ENCODE measurements at places on chromosomes 13 and 19.

DNA sequence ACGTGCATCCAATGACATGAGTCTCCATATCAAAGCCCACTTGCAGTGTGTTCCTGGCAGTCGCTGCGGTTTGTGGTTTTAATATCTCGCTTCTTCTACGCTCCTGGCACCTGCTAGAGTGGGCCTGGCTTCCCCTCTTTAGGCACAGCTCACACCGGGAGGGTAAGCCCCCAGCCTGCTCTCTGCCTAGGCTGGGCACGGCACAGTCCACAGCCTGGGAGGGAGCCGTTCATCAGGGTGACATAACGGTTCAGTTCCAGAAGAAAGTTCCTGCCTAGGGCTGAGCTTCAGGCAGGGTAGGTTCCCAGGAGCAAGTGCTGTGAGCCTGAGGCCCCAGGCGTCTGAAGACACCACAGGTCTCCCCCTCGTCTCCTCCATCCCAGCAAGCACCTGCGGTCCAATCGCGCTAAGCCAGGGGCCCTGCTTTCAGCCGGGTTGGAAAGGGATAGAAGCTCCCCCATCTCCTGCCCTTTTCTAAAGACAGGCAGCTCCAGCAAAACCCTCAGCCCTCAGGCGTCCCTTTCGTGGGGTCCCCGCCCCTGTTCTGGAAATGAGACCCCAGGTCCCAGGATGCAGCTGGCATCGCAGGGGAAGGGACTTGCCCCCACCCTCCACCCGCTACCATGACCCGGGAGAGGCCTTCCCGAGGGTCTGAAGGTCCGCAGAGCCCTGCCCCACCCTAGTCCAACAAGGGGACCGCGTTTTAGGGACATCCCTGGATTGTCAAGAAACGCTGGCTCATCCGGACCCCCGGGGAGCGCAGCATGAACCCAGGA is 121.6 kb upstream of the ZNF507 start:
- DNase-seq = no peak

GRCh38 chr19:43532571-43532961 is 422 bp upstream of the ZNF575 start:
- no peak for DNase-seq

DNA sequence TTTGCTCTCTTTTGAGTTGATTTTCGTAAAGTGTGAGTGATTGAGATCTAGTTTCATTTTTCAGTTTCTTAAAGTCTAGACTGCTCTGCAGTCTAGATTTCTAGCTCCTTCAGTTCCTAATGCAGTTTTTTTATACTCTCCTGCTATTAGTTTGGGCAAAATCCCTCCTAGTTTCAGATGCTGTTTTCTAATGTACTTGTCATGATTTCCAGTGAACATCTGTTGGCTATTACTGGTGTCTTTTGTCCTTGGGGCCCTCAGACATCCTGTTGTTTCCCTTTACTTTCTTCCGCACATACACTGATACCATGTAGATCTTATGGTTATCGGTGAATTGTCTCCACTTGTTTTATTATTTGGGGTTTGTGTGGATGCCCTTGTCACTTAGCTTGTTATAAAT is 292.1 kb downstream of the TDRD3 start:
- no peak for DNase-seq

DNA sequence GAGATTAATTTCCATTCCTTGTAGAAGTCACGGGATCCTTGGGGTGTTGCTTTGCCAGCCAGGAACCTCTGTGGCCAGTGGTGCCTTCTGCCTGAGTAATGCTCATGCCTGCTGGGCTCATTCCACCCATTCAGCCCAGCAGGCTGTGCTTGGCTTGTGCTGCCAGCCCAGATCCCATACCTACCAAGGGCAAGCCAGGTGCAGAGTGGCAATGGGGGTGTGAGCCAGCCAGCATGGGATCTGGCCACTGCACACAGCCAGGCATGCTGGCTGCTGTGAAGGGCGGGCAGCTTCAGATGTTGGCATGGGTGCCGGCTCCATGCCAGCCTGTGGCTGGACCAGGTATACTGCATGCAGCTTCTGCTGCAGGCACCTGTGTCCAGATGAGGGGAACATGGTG is 42.5 kb downstream of the WDFY2 start:
- DNase-seq = peak; percentile 56

DNA sequence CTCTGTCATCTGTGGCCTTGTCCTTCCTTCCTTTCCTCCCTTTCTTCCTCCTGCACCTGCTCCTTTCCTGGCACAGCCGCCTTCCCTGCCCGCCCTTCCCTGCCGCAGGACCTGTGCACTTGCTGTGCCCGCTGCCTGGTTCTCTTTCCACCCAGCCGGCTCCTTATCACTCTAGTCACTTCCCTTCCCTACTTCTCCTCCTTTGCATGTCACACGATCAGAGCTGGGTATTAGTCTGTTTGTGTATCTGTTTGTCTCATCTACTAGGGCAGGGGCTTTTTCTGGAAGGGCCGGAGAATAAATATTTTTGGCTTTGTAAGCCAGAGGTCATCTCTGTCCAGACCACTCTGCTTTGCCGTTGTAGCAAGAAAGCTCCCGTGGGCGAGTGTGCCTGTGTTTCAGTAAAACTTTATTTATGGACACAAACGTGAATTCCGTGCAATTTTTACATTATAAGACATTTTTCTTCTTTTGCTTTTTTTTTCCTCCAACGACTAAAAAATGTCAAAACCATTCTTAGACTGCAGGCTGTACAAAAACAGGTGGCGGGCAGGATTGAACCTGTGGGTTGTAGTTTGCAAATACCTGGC is 6.1 kb downstream of the KDM4B start:
- no peak for DNase-seq

DNA sequence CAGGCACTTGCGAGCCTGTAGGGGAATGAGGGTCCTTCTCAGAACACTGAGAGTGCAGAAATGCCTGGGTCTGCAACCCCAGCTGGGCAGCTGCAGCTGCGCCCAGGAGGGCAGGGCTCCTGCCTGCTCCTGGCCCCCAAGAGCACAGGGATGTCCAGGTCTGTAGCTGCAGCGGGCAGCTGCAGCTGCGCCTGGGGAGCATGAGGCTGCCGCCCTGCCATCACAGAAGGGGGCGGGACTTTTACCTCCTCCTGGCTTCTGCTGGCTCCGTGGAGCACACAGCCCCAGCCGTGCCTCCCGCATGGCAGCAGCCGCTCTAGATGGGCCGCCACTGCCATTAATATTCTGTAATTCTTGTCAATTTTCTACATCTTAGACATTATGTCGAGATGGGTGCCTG is 17.8 kb downstream of the CPB2 start:
- DNase-seq = no peak

DNA sequence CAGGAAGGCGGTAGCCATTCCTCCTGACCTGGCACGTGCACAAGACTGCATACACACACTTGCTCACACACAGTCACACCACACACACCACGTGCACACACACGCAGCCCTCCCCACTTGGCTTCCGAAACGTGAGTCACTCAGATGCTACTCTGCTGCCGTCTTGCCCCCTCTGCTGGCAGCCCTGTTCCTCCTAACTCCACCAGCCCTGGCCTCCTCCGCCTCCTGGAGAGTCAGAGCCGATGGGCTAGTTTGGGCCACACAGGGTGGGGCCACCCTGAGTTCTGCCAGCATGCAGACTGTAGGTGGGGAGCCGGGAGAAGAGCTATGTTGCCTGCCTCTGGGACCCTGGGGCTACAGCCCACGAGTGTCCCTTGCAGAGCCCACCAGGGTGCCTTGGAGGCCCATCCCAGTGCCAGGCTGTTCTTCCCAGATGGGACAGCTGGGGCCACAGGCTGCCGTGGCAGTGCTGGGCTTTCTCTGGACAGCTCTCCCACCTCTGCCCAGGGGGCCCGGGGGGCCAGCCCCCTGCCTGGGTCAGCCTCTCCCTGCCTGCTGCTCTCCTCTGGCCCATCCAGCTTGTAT is 12.1 kb downstream of the PIN1 start:
- peak; percentile 38 for DNase-seq

GRCh38 chr19:10686661-10687517 is 14.3 kb upstream of the QTRT1 start:
- DNase-seq = no peak

DNA sequence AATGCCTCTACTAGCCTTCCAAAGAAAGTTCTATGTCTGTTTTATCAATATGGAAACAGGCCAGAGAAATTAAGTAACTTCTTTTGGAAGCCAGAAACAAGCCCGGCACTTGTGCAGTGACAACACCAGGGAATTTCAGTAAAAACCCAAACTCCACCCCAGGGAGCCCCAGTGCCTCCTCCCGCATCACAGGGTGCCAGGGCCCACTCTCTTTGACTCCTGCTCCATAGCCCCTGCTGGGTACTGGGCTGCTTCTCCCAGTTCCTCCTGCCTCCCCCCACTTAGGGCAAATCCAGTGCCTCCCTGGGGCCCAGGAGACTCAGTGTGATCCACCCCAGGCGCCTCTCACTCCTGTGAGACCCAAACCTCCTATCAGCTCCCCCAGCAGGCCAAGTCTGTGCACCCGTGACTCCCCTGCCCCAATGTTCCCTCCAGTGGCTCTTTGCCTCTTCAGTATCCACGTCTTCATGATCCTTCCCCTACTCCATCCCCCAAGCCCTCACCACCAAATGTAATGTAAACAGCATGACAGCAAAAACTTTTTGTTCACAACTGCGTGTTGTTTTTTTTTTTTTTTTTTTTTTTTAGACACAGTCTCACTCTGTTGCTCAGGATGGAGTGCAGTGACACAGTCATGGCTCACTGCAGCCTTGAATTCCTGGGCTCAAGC is 2.3 kb upstream of the FFAR3 start:
- DNase-seq = no peak

GRCh38 chr13:108495646-108496361 is 133.6 kb upstream of the MYO16 start:
- no peak for DNase-seq

- no peak for DNase-seq
These were observed 482.8 kb downstream of the SLITRK5 start for GRCh38 chr13:88154001-88154400.

GRCh38 chr19:5738423-5738822 is 18.0 kb downstream of the CATSPERD start:
- DNase-seq = peak; percentile 77

- DNase-seq = no peak
These were observed 351.5 kb downstream of the KLF12 start for GRCh38 chr13:73782450-73783449.

- DNase-seq = no peak
These were observed 58.2 kb upstream of the USE1 start for GRCh38 chr19:17156947-17157302.

DNA sequence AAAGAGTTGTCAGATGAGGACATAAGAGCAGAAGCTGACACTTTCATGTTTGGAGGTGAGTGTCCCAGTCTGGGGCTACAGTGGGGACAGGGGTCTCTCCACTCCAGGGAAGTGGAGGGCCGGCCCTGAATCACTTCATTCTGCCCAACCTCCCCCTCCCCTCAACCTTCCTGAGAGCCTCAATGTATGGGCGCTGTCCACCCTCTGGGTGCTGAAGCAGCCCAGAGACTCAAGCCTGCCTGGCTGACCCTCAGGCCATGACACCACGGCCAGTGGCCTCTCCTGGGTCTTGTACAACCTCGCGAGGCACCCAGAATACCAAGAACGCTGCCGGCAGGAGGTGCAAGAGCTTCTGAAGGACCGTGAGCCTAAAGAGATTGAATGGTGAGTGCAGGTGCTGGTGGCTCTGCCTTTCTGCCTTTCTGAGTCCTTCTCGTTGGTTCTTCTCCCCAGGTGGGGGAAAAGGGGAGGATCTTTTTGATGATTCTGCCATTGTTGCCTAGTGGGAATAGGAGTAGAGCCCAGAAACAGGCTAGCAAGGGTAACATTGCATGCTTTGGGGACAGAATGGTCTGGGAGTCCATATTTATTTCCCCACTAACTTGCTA is 8.8 kb downstream of the CYP4F8 start:
- DNase-seq = no peak

GRCh38 chr13:71374471-71375049 is 492.4 kb downstream of the DACH1 start:
- no peak for DNase-seq

DNA sequence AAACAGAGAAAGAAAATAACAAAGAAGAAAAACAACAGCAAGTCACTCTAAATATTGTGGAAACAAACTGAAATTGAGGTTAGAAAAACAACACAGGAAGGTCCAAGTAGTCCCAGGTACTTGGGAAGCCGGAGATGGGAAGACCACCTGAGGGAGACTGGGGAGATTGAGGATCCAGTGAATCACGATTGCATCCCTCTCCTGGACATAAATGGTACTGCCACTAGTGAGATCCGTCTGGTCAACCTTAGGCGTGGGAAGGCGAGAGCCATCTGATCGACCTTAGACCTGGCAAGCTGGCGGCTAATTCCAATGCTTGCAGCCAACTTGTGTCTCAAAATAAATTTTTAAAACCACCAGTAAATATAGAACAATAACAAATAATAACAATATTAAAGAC is 81.9 kb downstream of the ZNF726 start:
- no peak for DNase-seq

GRCh38 chr19:42150911-42151361 is 18.7 kb upstream of the POU2F2 start:
- no peak for DNase-seq

DNA sequence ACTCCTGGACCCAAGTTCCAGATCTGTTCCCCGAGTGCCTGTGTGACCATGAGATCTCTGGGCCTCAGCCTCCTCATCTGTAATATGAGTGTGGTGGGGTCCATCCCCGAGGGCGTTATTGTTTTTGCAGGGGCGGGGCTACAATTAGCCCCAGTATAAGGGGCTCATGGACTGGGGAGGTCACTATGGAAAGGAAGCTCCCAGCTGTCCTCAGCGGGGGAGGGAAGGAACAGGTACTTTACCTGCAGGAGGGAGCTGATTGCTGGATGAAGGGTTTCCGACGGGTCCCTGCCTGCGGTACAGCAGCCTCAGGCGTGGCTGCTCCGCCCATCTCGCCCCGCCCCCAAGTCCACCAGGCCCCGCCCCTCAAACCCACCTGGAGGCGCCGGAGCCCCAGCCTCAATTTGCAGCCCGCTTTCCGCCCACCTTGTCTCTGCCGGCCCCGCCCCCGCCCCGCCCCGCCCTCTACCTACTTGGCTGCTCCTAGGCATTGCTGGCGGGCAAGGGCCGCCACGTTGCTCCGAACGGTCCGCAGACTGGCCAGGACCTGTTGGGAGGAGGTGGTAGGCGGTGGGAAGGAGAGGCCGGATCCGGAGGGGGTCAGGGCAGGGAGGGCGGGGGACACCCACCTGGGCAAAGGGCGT is 5.5 kb downstream of the PDE4C start:
- DNase-seq = no peak

GRCh38 chr19:6442087-6442688 is 8.6 kb upstream of the SLC25A41 start:
- DNase-seq = no peak

DNA sequence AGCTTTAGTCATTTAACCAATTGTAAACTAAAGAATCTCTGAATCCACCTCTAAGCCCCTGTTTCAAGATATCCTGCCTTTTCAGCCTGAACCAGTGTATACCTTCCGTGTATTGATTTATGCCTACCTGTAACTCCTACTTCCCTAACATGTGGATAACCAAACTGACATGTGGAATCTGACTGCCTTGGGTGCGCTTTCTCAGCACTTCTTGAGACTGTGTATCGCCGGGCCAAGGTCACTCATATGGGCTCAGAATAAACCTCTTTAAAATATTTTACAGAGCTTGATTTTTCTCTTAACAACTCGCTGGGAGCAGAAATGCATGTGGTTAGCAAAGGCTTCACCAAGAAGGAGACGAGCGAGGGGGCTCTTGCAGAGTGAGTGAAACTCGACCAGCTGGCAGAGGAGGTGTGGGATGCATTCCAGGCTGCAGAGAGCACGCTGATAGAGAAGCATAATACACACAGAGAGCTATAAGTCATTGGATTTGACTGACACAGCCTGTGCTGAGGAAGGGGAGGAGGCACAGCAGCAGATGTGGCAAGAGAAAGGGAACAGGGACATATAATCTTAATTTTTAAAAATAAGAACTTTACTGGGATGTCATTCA is 268.2 kb upstream of the MAB21L1 start:
- no peak for DNase-seq

All from renal cortical epithelial cell (primary cell).